Right renal pelvis (tissue), 4 donors: ENCODE measurements at places on chromosomes 13 and 19.

DNA sequence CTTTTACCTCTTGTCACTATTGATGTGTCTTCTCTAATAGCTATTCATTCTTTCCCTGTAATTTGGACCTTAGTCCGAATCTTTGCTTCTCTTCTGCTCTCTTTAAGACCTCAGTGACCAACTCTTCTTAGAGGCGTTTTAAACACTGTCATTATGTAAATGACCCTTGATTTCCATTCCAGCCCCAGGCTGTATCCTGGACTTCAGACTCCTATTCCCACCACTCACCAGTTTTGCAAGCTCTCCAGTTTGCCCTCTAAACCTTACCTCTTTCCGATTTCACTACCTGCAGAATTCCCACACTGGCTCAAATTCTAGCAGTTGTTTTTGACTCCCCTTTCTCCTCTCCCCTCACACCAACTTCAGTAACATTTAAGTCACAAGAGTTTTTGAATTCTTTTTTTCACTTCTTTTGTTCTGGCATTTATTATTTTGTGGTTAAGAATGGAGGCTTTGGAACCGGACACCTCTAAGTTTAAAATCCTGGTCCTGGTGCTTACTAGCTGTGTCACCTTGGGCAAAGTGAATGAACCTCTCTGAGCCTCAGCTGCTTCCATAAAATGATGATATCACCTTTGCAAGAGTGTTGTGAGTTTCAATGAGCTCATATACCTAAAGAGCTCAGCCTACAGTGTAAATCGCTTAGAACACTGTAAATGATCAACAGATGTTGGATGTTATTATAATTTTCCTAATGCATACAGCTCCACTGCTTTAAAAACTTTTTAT, 13.6 kb upstream of the HMGB1 start:
- no peak for DNase-seq

GRCh38 chr19:47447470-47448359, 24.0 kb downstream of the SLC8A2 start:
- DNase-seq: no peak

DNA sequence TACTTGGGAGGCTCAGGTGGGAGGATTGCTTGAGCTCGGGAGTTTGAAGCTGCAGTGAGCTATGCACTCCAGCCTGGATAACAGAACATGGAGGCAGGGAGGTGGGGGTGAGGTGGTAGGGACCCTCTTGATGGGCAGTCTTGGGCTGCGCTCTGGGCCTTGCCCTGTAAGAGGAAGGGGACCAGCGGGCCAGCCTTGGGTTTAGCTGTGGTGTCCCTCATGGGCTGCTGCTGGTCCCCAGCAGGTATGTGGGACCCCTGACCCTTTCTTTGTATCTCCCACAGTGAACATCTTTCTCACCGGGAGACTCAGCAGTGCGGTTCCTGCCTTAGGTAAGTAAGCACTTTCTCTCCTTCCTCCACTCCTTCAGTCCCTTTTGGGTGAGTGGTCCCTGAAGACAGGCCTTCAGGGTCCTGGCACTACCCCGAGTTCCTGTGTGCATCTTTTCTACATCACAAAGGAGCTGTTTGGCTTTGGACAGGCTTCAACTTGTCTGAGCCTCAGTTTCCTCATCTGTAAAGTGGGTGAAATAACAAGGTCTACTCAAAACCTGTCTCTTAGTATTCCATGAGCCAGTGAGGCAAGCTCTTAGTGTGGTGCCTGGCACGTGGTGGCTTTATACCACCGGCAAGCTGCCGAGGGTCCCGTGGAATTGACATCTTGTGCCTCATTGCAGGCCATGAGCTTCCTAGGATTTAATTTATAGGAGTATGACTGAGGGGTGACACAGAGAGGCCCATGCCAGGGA, 2.5 kb downstream of the LRP3 start:
- DNase-seq: no peak

DNA sequence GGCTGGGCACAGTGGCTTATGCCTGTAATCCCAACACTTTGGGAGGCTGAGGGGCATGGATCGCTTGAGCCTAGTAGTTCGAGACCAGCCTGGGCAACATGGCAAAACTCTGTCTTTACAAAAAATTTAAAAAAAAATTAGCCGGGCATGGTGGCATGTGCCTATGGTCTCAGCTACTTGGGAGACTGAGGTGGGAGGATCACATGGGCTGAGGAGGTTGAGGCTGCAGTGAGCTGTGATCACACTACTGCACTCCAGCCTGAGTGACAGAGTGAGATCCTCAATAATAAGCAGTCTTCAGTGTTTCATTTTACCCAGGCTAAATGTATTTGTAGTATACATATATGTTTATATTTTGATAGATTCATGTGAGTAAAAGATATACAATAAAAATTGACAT, 85.0 kb downstream of the GGACT start:
- DNase-seq: no peak

- DNase-seq: no peak
Observed at GRCh38 chr13:112760435-112760834, 70.6 kb downstream of the ATP11A start.

DNA sequence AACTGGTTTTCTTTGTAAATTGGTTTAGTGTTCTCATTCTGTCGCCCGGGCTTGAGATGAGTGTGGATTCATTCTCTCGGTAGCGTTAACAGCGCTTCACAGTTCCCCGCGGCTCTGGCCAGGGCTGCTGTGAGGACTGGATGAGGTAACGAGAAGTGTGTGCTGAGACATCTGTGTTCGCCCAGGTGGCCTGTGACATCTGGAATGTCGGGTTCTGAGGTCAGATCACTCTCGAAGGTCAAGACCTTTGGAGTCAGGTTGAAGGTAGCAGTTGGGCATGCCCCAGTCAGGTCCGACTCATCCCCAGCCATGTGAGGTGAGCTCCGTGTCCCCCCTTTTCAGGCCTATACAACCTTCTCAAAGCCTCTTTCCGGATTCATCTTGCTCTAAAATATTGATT, 13.4 kb upstream of the TUBGCP3 start:
- no peak for DNase-seq

DNA sequence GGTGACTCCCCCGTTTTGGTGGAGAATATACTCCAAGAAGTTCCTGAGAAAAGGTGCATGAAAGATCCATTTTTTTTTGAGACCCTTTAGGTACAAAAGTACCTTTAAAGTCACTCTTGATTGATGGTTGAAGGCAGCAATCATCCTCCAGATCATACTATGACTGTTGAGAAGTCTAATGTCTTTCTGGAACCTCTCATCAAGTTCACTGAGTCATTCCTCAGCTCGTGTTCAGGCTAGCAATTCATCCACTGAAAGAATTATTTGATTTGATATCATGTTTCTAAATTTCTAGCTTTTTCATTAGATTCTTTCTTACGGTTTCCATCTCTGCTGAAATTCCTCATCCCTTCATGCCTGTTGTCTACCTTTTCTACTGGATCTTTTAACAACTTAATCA, 65.1 kb upstream of the GJB6 start:
- no peak for DNase-seq

DNA sequence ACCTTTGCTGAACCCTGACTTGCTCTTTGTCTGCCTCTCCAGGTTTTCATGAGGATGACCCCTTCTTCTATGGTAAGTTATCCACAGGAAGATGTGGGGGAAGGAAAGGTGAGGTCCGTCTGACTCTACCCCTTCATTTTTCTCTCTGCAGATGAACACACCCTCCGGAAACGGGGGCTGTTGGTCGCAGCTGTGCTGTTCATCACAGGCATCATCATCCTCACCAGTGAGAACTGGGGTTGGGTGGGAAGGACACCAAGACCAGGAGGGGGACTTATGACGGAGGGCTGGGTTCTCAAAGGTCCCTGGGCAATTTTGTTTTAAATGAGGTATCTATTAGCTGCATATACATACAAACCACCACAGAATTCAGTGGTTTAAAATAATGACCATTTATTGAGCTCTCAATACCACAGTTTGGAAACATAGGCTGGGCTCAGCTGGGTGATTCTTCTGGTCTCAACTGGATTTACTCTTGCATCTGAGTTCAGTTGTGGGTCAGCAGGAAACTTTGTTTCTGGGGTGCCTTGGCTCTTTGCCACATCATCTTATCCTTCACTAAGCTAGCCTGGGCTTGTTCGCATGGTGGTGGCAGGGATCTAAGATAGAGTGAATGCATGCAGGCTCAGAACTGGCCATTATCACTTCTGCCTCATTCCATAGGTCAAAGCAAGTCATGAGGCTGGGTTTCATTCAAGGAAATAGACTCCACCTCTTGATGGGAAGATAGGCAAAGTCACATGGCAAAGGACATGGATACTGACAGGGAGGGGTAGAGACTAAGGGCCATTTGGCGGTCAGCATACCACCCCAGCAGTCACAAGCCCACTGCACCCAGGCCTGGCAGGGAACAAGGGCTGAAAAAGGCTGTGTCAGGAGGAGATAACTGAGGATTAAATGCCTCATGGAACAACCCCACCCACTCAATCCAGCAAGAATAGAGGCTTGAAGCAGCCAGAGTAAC, 11.8 kb downstream of the FXYD5 start:
- no peak for DNase-seq

GRCh38 chr13:80133631-80134261, 207.2 kb downstream of the SPRY2 start:
- DNase-seq: no peak

DNA sequence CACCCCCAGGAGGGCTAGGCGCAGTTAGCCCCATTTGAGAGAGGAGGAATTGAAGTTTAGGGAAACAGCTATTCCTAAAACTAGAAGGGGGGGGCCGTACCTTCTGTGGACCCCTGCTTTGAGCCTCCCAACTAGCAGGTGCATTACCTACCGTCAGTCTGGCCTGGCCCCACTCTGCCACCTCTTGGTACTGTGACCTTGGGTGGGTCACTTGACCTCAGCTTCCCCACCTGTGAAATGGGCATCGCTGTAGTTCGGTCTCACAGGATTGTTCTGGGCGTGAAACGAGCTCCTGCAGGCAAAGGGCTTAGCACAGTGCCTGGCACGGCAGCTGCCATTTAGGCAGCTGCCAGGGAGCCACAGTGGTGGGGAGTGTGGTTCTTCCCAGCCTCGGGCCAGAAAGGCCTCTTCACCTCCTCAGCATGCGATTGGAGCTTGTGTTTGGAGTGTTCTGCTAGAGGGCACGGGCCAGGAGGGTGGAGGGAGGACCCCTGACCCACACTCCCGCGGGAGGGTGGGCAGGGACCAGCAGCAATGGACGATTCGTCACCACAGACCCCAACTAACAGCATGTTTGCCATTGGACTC, 32.0 kb downstream of the CAPN12 start:
- no peak for DNase-seq

GRCh38 chr19:47707135-47707925, 5.9 kb upstream of the EHD2 start:
- DNase-seq: no peak

DNA sequence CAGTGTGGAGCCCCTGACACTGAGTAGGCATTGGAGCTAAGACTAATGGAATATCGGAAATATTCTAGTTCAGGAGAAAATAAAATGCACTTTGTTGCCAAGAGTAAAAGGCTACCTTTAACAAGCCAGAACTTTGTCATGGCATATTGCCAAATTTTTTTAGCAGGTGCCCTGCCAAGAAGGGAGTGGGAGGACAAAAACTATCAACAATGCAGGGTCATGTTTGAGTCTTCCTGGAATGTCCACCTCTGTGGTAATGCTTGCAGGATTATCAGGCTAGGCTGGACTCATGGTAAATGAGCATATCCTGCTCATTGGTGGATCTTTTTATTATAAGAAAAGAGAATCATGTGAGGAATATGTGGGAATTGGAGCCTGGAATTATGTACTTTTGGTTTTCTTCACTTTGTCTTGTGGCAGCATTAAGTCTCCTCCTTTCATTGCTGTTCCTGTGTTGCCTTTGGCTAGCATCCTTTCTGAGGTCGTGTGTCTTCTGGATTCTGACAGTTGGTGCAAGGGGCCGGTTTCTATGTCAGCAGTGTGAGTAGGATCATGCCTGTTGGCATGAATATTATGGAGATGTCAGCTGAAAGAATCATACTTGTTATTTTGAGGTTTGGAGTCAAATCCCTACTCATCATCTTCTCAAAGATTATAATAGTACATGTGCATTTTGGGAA, 122.9 kb upstream of the SPRY2 start:
- DNase-seq: no peak

- no peak for DNase-seq
Observed at GRCh38 chr19:29548483-29549085, 22.8 kb downstream of the VSTM2B start.

- DNase-seq: no peak
Observed at GRCh38 chr19:32349724-32350470, 4.5 kb downstream of the ZNF507 start.
